ENCODE measurements at places on chromosomes 6 and 20.

DNA sequence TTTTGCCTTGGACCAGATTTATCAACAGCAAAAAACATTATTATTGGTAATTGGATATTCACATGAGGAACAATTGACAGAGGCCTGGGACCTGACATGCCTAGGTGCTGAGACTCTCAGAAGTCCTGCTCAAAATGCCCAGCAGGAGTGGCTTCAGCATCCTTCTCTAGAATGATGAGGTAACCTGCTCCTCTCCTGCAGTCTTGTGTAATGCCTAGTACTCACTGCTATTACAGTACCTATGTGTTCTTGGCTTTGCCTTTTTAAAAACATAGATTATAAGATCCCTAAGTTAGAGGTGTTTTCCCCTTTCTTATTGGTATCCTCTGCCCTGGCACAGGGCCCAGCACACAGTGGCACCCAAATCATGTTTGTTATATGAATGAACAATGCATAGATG is 230.9 kb downstream of the PKHD1 start:
- DNase-seq: no peak

DNA sequence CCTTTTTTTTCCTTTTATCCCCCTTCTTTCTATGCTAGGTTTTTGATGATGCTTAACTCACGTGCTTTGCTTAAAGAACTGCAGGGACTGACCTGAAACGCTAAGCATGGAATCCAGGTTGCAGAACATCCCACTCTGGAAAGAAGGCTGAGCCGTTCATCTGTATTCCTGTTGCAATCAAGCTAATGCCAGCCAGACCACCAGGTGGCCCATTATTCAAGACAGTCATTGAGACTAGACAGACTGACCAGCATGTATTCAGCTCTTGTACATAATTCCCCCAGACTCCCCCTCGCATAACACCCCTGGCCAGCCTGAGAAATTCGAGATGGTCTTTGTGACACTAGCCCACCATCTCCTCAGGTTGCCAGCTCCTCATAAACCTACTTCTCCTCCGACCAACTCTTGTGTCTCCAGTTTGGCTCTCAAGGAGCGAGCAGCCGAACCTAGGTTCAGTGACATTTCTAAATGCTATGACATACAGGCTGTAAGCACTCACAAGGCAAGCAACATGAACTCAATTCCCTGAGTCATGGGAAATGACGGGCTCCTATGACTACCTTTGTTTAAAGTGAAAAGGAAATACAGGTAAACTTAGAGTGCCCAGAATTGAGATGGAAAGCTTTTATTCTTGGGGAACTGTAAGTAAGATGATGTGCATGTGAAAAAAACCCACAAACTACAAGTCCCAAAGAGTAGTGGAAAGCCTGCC is 309.3 kb upstream of the CDYL start:
- DNase-seq: no peak

DNA sequence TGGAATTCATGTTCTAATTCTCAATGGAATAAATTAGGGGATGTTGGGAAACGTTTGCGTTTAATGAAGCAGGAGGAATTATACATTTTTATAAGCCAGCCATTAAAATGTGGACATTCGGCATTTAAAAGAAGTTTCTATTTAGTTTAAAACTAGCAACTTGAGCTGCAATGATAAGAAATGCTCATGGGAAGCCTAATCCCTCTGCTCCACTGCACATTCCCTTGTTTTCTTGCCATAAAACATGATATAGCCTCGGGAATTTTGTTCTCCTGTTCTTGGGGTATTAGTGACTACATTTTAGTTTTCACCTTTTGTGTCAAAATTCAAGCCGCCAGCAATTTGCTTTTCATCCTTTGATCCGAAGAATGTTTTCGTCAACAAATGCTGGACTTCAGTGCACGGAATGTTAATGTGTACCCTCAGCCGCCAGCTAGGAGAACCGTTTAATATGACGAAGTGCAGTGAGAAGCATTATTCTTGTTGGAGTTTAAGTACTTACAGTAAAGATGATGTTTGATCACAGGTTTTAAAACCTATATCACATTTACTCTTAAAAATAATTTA is 137.9 kb downstream of the HIVEP1 start:
- no peak for DNase-seq

DNA sequence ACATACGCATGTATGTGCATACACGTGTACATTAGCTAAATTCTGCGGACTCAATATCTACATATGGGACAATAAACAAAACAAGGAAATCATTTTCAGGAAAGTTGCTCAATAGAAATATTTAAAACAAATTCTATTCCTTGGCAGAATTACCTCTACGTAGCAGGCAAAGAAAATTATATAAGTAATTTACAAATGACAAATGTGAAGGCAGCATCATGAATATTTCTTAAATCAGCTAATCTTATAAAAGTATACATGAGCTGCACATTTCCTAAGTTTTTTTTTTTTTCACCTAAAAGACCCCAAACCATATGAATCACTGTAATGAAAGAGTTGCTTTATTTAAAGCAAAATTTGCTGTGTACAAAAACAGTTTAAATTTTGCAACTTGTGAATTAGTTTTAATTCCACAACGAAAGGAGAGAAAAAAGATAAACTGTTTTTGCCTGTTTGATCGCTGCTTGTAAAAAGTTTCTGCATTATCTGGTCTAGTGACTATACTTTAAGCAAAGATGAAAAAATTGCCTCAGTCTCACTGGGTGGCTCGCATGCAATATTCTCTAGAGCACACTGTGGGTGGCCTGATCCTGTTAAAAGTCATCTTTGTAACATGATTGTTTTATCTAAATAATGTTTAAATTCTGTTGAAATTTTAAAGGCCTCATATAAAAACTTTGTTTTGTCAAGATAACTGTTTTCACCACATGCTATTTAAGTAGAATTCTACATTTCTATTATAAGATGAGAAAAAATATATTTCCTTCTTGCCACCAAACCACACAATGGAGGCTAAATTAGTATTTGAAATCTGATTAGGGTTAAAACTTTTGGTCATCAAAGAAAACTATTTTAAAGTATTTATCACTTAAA is 57.1 kb downstream of the HUS1B start:
- DNase-seq: no peak

GRCh38 chr20:37808233-37809070 is 94.5 kb upstream of the VSTM2L start:
- no peak for DNase-seq

DNA sequence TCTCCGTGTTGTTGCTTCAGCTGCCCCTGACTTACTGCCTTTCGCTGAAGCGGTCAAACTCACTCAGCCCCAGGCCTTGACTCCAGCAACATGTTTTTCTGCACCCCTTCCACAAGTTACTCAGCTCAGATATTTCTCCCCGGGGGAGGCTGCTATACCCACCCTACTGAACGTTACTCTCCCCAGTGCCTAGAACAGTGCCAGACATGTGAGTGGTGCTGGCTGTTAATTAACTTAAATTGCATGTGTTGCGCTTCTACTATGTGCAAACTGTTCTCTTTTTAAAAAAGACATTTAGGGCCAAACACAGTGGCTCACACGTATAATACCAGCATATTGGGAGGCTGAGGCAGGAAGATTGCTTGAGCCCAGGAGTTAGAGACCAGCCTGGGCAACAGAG is 41.2 kb upstream of the DOK5 start:
- no peak for DNase-seq

DNA sequence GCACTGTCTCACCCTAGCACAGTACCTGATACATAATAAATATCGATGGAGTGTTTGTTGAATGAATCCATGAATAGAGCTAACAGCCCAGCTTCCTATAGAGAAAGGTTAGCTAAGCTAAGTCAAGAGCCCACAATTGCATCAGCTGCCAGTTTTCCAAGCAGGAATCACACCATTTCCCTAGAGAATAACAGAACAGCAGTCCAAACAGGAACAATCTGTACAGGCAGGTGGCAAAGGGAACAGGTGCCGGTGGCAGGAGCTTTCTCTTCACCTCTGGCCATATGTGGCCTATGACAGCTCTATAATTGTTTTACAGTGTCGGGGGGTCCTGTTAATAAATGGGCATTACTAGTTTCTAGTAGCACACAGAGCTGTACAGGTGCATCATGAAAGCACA is 38.8 kb downstream of the ISM1 start:
- no peak for DNase-seq

DNA sequence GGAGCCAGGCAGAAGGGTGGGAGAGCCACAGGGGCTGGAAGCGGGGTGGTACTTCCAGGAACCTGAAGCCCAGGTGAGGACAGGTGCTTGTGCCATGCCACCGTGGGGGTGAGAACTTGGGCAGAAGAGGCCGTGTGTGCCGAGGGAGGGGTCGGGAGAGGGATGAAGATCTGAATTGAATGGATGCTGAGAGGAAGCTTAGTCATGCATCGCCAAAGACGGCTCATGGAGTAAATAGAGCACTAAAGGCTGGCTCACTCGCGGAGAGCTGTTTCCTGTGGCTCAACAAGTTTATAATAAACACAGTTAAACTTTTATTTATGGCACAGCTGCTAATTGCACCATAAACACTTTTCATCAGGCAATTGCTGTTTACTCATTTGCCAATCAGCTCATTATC is 21.7 kb upstream of the MYT1 start:
- no peak for DNase-seq

GRCh38 chr6:7058250-7058923 is 49.4 kb upstream of the RREB1 start:
- DNase-seq: no peak

GRCh38 chr6:169200893-169201514 is 52.6 kb downstream of the THBS2 start:
- no peak for DNase-seq

- DNase-seq: no peak
Observed at GRCh38 chr6:43091436-43091991, 15.4 kb downstream of the PTK7 start.

GRCh38 chr6:105324386-105324950 is 78.4 kb downstream of the PREP start:
- no peak for DNase-seq

DNA sequence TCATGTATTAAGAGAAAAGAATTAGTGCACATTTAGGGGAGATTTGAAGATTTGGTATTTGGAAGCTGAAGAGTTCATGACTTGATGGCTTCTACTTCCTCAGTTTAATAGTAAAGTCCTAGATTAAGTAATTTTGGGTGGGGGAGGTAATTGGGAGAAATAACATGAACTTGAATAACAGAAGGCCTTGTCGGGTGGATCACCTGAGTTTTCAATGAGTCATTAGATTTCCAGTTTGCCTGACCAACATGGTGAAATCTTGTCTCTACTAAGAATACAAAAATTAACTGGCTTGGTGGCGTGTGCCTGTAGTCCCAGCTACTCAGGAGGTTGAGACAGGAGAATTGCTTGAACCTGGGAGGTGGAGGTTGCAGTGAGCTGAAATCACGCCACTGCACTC is 181.0 kb downstream of the GJA1 start:
- DNase-seq: no peak

DNA sequence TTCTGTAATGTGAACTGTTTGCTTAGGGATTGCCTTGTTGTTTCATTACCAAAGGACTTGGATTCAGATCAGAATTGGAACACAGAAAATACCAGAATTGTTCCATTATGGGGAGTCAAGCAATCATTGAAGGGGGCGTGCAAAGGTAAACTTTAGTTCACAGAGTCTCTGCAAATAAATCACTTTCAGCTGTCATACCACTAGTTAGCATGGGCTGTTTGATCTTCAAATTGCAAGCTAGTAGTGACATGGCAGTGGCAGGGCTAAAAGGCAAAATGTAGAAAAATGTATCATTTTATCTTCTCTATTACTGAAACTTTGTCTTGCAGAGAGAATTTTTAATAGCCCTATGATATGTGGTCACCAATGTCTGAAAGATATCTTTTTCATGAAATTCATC is 483.2 kb upstream of the NRSN1 start:
- DNase-seq: no peak

DNA sequence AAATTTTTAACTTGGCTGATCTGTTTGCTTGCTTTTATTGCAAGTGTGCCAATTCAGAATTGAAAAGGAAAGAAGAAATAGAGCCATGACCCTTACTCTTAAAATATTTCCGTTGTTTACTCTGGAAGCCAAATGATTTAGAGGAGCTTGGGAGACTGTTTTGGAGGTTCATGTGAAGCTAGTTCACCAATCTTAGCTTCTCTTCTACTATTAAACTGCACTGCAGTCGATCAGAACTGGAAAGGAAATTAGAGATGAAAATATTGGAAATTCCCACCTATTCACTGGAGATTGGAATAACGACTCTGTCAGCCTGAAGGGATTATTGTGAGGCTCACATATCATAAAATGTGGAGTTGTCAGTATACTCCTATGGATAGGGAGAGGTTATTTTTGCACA is 81.8 kb downstream of the MLIP start:
- DNase-seq: no peak

DNA sequence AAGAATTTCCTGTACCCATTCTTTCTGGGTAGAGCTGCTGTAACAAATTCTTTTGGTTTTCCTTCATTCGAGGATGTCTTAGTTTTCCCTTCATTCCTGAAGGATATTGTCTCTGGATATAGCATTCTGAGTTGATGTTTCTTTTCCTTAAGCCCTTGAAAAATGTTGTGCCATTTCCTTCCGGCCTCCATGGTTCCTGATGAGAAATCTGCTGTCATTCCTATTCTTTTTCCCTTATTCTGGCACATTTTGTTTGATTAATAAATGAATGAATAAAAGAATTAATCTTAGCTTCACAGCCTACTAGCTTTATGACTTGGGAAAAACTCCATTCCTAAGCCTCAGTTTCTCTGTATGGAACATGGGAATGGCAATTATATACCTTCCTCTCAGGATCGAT is 173.1 kb downstream of the EYA2 start:
- no peak for DNase-seq

DNA sequence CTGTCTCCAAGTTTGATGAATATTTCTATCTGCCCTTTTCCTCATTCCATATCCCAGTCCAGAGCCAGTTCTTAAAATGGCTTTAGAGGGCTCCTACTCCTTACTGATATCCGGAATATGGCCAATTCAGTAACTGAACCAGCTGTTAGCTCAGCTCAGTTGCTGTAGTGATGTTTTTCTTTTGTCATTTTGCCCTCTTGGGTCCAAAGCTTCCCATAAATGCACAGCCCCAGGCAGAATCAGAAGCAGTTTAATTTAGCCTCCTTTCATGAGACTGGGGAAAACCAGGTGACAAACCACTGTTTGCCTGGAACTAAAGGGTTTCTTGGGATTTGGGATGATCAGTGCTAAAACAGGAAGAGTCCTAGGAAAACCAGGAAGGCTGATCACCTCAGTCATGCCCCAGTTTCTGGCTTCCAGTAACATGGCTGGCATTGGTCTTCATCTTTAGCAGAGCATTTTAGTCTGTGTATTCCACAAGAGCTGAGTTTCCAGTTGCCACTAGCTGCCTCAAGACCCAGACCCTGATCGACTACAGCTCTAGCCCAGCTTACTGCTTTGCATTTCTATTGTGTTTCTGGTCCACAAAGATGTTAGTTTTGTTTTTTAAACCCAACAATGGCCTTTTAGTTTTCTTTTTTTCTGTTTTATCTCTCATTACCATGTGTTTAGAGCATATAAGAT is 40.6 kb upstream of the REV3L start:
- no peak for DNase-seq

- DNase-seq: no peak
Observed at GRCh38 chr6:7566107-7566506, 23.9 kb upstream of the SNRNP48 start.

Data from activated CD8-positive, alpha-beta memory T cell treated with anti-CD3 and anti-CD28 coated beads for 1 hour (primary cell).